ENCODE measurements at places on chromosomes 12 and 14.
A peak's percentile ranks its signal among the peaks of the same experiment; 100 is the strongest.

DNA sequence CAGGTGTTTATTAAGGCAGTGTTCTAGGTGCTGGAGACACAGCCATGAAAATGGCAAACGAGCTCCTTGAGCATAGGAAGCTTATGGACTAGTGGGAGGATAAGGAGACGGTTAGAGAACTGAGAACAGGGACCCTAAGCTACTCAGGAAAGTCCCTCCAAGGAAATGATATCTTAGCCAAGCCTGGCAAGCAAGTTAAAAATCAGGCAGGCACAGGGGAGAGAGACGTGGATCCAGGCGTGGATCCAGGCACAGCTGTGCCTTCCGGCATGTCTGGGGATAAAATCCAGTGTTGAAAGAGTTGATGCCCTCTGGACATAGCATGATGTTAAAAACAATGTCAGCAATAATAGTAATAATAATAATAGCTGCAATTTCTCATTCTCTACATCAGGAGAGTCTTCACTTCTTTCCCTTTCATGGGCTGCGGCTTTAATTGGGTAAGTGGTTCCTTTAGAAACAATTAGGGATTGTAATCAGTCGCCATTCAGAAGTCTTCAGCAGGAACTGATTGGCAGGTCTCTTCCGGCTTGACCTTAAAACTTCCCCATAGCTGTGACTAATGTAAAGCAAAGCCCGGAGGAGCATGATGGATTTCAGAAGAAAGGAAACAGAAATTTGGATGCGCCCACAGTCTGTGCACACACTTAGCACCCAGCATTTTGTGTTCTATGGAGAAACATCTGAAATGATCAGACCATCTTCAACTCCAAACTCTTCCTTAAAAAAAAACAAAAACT lies 230.2 kb downstream of the SLC41A2 start:
- DNase-seq: no peak

DNA sequence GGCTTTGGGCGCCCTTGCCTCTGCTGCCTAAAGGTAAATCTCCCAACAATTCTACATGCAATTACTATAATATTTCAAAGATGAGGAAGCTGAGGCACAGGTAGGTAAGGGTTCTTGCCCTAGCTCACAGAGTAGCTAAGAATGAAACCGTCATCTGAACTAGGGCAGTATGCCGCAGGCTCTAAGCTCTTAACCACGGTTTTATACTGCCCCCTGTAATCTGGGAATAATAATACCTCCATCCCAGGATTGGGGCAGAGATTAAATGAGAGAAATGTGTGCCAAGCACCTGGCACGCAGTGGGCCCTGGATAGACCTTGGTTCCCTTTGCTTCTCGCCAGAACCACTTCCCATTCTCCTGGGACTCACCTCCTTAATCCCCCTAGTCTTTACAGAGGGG lies 1.5 kb upstream of the HRK start:
- no peak for DNase-seq

GRCh38 chr14:32588448-32589320 lies 259.6 kb downstream of the AKAP6 start:
- DNase-seq: no peak

DNA sequence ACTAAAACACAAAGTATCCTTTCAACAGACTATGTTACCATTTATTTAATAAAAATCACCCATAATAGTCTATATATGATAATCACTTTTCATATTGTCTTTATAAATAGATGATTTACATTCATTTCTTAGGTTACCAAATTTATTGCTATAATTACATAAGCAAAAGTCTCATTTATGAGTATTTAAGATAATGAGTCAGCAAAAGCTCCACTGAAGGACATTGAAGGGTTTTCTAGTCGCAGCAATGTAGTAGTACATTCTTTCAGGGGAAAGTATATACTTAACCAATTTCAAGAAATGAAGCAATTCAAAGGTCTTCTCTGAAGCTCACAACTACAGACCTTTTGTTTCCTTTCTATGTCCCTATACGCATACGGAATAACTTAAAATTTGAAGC lies 110.9 kb downstream of the NOVA1 start:
- no peak for DNase-seq

GRCh38 chr12:93315907-93316622 lies 61.7 kb upstream of the NUDT4 start:
- no peak for DNase-seq

DNA sequence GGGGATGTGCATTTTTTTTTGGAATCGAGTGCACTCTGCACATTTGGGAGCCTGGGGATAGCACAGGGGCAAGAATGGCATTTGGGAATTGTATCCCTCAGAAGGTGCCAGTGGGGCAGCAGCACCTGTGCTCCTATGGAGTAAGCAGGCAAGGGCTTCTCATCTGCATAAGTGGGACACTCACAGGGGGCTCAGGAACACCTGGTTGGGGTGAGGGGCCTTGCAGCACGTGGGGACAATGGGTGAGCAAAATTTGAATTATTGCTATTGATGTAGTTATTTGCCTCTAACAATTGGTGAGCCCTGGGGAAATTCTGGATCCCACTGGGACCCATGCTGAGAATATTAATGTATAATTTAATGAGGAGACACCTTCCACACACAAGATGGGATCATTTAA lies 274.2 kb downstream of the TTC6 start:
- no peak for DNase-seq

- no peak for DNase-seq
These were observed 1.5 kb downstream of the KIF21A start for GRCh38 chr12:39441189-39441962.

DNA sequence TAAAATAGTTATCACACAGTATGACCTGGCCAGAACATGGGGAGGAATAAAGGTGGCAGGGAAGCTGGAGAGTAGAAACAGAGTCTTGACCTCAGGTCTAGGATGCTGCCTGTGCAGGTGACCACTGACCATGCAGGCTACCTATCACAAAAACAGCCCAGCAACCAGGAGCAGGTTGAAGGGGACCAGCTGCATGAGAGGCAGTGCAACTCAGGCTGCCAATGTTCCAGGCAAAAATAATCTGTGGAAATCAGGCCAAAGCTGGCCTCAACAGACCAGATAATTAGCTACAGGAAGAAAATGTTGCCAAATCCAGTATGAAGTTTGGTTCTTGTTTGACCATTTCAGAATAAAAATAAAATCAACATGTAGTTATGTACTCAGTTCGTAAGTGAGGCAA lies 72.6 kb downstream of the PDE6H start:
- no peak for DNase-seq

GRCh38 chr12:10701131-10701681 lies 21.9 kb downstream of the YBX3 start:
- peak; percentile 3 for DNase-seq

DNA sequence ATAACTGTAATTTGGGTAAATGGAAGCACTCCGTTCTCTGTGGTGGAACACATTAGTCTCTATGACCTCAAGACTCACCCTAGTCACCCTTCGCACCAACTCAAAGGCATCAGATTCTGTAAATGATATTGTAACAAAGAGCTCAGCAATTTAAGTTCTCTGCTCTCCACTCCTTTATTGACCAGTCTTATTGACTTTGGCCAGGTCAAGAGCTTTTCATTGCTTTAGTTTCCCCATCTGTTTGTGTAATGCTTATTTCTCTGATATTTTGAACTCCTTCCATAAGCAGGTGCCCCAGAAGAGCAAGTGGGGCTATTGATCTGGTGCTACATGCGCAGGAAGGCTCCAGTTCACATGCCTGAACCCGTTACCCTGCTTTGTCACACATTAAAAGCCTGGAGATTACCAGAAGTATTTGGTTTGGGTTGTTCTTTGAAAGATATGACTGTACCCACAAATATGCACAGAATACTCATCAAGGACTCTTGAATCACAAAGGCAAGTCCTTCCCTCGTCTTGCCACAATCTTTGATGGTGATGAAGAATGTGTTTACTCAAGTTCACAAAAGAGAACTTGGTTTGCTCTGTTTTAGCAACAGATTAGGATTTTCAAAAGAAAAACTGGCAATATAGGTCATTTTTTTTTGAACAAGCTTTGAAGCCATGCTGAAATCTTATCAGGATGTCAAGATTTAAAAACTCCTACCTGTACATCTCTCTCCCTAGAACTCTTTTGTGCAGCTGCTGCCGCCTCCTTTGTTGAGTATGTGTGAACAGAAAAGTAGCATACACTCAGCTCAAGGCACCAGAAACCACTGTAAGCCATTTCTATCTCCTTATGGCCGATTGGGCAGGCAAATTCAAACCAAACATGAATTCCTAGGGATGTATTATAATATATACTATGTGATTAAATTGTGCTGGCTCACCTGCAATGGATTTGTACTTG lies 193.9 kb downstream of the BCAT1 start:
- DNase-seq: no peak

GRCh38 chr12:18640321-18640955 lies 97.4 kb downstream of the PLCZ1 start:
- no peak for DNase-seq

DNA sequence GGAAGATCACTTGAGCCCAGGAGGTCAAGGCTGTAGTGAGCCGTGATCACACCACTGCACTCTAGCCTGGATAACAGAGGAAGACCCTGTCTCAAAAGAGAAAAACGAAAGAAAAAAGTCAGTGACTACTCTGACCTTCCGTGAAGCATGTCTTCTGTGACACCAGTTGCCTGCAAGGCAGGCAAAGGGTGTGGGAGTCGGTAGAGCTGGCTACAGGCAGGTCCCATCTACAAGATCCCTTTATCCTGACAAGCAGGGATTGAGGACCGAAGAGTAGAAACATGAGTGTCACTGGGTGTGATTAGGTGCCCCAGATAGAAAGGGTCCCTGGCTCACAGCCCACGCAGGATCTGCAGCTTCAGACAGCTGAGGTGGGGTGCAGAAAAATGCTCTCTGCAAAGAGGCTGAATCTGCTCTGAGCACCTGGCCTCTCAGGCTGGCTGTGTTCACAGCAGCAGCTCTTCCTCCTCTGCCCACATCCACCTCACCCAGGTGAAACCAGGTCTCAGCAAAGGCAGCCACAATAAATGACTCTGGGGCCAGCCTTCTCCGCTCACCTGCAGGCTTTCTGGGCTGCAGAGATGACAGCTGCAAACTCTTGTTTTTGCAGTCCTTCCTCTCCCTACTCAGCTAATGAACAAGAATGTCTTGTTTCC lies 28.6 kb upstream of the HSP90B1 start:
- DNase-seq: peak; percentile 70

DNA sequence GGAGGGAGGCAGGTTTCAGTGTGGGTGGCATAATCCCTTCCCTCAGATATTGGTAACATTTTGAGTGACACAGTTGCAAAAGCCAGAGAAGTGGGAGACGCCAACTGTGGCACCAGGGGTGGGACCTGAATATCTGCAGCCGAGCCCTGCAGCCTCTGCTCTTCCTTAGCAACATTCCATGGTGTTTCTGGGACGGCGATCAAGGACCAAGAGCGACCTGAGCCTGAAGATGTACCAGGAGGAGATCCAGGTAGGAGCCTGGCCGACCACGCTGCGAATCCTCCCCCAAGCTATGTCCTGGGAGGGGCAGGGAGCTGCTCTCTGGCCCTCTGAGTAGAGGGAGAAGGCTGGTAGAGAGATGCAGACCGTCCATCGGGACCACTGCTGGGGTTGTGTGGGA lies 41.8 kb downstream of the SLC8B1 start:
- no peak for DNase-seq

- DNase-seq: peak; percentile 40
These were observed at the start of gene SOCS2 for GRCh38 chr12:93571925-93572711. Gene SOCS2, plus strand, starts transcription at chr12:93572675. Its CDS starts 223 bp downstream, at chr12:93572898.

- DNase-seq: no peak
These were observed 187.4 kb downstream of the EFCAB11 start for GRCh38 chr14:89767131-89767530.

GRCh38 chr14:58954901-58955861 lies 233.3 kb upstream of the DAAM1 start:
- no peak for DNase-seq

GRCh38 chr14:22554498-22555383 lies 34.3 kb downstream of the DAD1 start:
- DNase-seq: peak; percentile 55

DNA sequence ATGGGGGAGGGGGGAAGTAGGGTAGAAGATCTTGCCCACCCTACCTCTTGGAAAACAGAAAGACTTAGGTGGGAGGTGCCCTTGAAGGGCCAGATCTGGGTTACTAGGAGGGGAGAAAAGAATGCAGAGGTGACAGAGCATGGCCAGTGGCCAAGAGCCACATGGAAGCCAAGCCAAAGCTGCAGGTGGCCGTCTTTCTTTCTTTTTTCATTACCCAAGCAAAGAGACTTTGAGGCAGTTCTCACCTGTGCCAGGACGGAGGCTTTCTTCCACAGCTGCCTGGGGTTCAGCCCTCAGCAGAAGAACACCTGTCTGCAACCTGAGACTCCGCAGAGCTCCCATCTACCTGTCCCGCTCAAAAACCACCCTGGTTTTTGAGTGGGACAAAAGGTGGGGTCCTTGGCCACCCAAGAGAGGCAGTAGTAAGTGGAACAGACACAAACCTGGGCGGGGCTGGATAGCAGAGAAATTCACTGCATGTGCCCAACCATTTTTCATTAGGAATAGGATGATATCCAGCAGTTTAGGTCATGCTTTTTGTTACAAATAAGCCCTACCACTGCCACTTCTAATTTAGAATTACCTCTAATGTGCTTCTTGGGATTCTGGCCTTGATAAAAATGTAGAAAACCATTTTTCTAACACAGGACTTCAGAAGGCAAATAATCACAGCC lies 116.5 kb downstream of the DYRK2 start:
- no peak for DNase-seq

- DNase-seq: no peak
These were observed 59.9 kb upstream of the CCDC60 start for GRCh38 chr12:119274636-119275065.

DNA sequence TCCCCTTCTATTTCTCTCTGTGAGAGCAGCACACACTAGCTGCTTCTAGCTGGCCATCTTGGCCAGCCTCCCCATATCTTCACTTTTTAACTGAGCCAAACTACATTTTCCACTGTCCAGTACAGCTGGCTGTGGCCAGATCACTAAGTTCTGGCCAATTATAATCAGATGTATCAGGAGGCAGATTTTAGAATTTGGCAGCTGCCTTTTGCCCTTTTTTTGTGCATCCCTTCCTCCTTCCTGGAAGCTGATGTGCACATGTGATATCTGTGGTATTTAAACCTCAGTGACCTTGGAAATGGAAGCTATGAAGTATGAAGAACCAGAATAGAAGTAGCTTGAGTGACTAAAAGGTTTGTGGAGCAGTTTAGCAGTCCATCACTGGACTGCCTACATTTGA lies 49.8 kb upstream of the ANO6 start:
- DNase-seq: no peak

GRCh38 chr12:45575417-45575816 lies 154.1 kb upstream of the ARID2 start:
- no peak for DNase-seq
